H7 (cell line): ENCODE measurements at places on chromosomes 5 and 9. TPM values are rescaled to one million over a fixed set of nuclear protein-coding genes. Genes with fewer than 3 reads are reported as not detected.

The PHF24 gene
- total RNA-seq: 0.37 and 0.42 TPM in 2 replicates

The FER gene
- total RNA-seq: 6.7 and 8.1 TPM in 2 replicates

The GABRG2 gene
- 0.04 and 0.73 TPM in 2 replicates for total RNA-seq

The OBP2B gene
- not detected in 2 replicates for total RNA-seq

The TRIP13 gene
- 60.3 and 63.0 TPM in 2 replicates for total RNA-seq

The EQTN gene
- 0.31 and 2.1 TPM in 2 replicates for total RNA-seq

The EIF4EBP3 gene
- total RNA-seq: 0.28 and 2.2 TPM in 2 replicates

The KIAA0825 gene
- total RNA-seq: 0.63 and 1.5 TPM in 2 replicates

GRCh38 chr5:10393491-10393890 is 40.0 kb downstream of the MARCHF6 start:
- no peak for DNase-seq

DNA sequence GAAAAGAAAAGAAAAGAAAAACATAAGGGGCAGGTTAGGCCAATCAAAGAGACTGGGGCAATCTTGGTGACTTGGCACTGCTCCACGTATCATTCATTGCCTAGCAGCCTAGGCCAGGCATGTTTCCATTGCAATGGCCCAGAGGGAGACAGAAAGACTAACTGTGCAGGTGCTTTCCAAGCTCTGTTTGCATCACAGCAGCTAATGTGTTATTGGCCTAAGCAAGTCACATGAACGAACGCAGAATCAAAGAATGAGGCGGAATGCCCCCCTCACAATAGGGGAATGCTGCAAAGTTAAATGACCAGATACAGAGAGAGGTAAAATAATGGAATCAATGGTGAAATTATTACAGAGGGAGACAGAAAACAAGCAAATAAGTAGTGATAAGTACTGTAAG is 11.1 kb upstream of the VPS13A start:
- DNase-seq: peak; percentile 51

GRCh38 chr5:154971501-154971900 is 30.6 kb downstream of the MRPL22 start:
- no peak for DNase-seq

DNA sequence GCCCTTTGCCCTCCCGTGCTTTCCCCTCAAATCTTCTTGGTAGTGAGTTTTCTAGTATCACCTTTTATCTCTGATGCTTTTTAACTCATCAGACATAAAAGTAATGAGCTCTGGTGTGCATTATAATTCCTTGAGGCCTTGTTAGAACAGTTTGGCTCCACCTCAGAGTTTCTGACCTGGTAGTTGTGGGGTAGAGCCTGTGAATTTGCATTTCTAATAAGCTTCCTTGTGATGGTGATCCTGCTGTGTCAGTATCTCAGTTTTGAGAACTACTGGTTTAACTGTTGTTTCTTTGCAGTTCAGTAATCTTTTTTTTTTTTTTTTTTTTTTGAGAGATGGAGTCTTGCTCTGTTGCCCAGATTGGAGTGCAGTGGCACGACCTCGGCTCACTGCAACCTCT is 31.1 kb downstream of the UBE2D2 start:
- peak; percentile 22 for DNase-seq

- peak; percentile 41 for DNase-seq
Measured at GRCh38 chr5:150304481-150305081, 1.9 kb upstream of the ARSI start.

DNA sequence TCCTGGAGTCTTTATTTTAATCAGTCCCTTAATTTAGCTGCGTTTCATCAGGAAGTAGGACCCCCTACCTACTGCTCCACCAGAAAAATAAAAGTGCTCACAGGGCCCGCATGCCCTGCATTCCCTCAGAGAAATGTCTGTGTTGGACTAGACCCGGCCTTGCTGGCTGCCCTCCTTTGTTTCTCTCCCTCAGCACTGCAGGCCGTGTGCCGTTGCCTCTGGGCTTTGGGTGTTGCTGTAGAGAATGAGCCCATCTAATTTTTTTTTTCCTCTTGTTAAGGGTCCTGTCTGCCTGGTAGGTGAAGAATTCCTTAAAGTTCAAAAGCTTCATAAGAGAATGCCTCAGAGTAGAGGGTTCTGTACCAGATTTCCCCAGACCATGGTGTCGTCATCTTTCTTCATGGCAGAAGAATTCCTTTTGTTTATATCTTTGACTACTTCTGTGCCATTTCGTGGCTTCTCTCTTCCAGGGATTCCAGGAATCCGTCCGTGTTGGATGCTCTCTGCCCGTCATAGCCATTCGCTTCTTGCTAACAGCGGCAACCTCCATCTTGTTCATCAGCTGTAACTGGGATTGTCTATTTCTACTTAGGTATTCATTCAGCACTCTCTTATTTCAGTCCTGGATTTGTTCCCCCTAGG is 49.8 kb upstream of the ANGPTL2 start:
- DNase-seq: no peak

GRCh38 chr9:17521100-17521855 is 57.6 kb upstream of the SH3GL2 start:
- no peak for DNase-seq

- DNase-seq: no peak
Measured at GRCh38 chr5:44189255-44189654, 200.0 kb downstream of the FGF10 start.

GRCh38 chr9:97459326-97459725 is 42.1 kb upstream of the TMOD1 start:
- DNase-seq: no peak

- DNase-seq: no peak
Measured at GRCh38 chr5:80071510-80072021, 36.4 kb downstream of the THBS4 start.

DNA sequence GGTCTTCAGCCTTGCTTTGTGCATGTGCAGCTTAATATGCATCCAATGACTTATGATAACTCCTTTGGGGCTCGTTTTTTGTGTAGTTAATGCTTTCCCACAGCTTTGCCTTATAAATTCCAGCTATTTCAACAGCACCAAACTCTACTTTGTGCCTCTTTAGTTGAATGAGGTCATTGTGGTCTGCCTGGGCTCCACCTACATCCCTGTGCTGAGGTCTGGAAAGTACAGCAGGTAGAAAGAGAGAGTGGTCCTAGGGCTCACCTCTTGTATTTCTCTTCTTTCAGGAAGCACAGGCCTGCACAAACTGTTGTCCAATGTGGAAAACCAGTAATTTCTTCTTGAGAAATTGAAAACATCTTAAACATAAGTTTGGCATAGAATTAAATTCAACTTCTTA is 167.2 kb downstream of the XRCC4 start:
- DNase-seq: no peak

GRCh38 chr9:127578952-127579853 is 32.9 kb upstream of the STXBP1 start:
- peak; percentile 85 for DNase-seq

DNA sequence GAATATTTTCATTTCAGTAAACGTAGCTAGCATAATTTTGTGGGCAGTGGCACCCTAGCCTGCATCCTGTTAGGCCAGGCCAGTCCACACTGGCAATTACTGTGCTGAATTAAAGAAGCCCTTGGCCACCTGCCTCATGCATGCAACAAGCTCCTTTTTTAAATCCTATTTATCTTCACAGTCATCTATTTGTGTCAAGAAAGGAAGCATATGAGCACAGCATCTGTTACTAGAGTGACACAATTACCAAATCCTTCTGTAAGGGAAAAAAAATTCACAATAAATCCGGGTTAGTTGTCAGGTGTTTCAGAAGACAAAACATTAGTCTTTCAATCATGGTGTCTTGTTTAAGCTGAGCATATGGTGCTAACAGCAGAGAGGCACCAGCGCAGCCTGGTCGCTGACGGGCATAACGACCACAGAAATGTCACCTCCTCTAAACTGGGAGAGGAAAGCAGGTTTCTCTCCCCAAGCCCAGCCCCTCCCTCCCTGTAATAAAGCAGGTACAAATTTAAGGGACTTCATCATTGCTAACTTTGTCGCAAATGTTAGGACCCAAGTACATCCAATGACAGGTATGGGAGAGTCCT is 520.6 kb downstream of the CTNND2 start:
- DNase-seq: no peak

DNA sequence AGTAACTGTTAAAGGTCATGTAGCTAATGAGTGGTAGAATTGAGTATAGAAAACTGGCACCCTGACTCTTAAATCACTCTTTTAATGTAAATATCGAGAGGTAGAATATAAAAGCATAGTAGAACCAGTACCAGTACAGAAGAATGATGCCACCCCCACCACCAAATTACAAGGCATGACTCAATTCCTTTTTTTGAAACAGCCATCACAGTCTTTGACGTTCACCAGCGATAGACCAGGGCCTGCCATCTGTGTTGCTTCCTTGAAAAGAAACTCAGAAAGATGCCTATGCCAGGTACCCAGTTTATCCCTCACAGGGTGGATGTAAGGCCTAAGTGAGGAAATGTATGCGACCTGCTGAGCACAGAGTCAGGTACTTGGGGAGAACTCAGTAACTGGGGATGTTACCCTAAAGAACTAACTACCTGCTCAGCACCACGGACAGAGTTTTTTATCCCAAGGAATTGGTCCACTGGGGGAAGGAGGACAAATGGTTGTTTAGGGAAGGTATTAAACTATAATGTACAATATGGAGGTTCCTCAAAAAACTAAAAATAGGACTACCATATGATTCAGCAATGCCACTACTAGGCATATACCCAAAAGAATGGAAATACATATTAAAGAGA is 116.5 kb downstream of the BRINP1 start:
- peak; percentile 44 for DNase-seq

DNA sequence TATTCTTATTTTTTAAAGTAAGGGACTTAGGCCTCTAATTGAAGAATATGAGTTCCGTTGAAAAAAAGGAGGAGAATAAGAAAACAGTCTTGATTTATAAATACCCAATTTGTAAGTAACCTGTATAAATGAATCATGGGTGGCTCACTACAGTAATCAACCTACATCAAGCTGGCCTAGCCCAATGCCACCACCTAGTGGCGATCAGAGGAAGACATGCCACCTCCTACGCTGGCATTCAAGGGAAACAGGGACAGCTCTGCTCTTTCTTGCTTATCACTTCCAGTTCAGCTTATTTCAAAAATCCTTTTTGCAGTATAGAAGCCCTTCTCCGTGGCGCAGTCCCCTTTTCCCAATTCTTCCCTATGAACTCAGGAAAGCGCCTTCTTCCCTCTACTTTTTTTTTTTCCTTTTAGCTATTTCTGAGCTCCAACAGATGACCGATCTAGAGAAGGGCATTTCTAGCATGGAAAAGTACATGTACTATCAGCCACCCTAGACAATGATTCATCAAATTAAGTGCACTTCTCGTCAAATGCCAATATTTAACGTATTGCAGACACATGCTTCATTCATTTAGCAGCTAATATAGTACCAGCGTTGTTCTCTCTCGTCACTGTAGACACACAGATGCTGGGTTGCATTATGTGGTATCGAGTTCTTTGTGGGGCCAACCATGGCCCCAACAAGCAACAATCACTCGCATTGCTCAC is 28.3 kb downstream of the PTPN3 start:
- peak; percentile 79 for DNase-seq

GRCh38 chr5:174606646-174607045 is 117.7 kb upstream of the MSX2 start:
- DNase-seq: no peak

- no peak for DNase-seq
Measured at GRCh38 chr5:40306869-40307487, 372.7 kb upstream of the PTGER4 start.

DNA sequence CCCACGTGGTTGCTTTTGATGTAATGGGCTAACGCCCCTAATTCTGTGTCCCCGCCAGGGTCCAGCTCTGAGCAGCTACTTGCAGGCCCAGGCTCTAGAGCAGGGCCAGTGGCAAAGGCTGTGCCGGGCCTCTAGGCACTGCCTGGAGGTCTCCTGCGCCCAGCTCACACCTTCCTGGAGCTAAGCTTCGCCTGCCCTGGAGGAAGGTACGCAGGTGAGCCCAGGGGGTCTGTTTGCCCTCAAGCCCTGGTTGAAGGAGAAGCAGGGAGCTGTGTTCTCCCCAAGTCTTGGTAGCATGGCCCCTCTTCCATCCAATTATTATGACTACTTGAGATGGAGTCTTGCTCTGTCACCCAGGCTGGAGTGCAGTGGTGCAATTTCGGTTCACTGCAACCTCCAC is 5.2 kb upstream of the LMX1B start:
- DNase-seq: peak; percentile 17

DNA sequence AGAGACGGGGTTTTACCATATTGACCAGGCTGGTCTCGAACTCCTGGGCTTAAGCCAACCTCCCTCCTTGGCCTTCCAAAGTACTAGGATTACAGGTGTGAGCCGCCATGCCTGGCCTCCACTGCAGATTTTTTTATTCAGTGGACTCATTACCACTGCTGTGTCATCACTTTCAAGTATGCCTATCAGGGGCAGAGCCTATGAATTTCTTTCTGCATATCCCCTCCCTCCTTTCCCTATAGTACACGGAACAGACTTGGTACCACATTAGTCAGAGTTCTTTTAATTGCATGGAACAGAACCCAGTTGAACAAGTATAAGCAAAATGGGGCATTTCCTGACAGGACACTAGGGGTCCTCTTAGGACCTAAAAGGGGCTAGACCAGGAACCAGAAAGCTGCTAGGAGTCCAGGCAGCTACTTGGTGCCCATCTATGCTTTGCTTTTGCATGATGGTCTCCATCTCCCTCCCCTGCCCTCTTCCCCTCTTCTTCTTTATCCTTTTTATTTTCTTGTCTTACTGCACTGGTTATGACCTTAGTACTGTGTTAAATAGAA is 5.8 kb downstream of the BSPRY start:
- DNase-seq: no peak

DNA sequence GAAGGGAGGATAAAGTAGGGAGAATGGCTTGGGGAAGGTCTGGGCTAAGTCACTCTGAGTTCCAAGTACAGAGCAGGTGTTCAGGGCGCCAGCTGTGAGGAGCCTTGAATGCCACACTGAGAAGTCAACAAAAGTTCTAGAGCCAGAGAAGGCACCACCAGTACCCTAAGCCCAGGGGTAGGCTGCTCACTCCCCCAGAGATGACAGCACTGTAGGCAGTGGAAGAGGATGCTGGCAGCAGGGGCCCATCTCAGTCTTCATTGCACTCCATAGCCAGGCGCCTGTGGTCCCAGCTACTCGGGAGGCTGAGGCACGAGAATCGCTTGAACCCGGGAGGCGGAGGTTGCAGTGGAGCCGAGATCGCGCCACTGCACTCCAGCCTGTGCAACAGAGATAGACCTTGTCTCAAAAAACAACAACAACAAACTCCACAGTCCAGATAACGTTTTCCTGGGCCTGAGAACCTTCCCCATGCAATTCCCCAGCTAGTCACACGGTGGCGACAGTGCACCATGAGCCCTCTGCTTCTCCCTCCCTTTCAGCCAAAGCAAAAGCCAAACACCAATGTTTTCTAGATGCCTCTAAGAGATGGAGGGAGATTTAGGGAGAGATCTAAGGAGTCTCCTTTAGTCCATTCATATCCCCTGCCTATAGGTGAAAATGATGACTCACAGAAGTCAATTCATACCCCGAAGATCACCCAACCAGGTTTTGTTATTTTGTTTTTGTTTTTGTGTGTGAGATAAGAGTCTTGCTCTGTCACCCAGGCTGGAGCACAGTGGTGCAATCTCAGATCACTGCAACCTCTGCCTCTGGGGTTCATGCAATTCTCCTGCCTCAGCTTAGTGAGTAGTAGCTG is 19.8 kb upstream of the NSD1 start:
- peak; percentile 92 for DNase-seq

DNA sequence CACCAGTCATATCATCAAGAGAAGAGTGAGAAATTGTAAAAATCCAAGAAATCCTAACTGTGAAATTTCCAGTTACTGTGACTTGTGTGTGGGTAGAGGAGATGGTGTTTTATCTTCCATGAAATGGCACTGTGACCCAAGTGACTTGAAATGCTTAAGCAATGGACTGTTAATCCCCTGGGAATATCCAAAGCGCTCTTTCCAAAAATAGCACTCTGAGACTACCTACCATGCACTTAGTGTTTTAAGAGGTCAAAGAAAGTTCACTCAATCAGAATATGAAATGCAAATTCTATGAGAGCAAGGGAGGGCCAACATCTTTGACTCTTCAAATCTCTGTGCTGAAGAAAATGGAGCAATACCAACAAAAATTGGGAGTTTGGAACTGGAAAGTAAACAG is 244.0 kb downstream of the GABRB2 start:
- no peak for DNase-seq
